ENCODE measurements at places on chromosomes 6 and 20.

DNA sequence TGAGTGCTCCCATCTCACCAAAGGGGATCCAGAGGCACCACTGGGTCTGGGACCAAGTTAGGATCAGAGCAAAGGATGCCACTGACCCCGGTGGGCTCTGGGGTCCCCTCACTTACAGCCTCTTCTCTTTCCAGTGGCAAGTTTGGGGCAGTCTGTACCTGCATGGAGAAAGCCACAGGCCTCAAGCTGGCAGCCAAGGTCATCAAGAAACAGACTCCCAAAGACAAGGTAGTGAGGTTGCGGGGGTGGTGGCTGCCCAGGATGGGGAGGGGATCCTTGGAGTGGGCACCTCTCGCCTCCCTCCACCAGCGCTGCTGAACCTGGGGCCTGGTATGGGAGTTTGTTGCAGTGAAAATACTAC lies 4.9 kb downstream of the MYLK2 start:
- no peak for DNase-seq

GRCh38 chr20:44959082-44959637 lies 1.0 kb downstream of the TOMM34 start:
- no peak for DNase-seq

- DNase-seq, result no peak
Observed at GRCh38 chr6:116695401-116695800, 14.4 kb downstream of the KPNA5 start.

GRCh38 chr6:150723345-150723658 lies 123.6 kb downstream of the PLEKHG1 start:
- no peak for DNase-seq

GRCh38 chr20:53581444-53582250 lies 12.0 kb downstream of the ZNF217 start:
- no peak for DNase-seq

- peak; percentile 81 for DNase-seq
Observed at GRCh38 chr6:31541658-31542521, at the start of gene DDX39B. Gene DDX39B (minus strand): TSS chr6:31542003. CDS start chr6:31540532, 1,471 bp downstream.

- DNase-seq, result no peak
Observed at GRCh38 chr20:24582373-24583168, 113.1 kb downstream of the SYNDIG1 start.

DNA sequence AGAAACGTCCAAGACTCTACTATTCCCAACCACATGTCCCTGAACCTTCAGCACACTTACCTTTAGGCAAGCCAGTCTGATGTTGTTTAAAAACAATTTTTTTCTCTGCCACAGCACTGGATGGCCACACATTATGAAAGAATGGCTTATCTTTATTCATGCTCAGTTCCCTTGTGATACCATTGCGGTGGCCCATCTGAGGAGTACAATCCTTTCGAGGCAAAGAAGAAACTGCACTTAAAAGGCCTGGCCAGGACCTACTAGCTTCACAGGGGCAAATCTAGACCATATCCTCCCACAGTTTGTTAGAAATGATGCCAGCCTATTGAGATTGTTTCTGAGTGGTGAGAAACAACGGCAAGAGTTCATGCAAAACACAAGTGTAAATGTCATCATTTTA lies 88.4 kb upstream of the PLEKHG1 start:
- DNase-seq, result no peak

DNA sequence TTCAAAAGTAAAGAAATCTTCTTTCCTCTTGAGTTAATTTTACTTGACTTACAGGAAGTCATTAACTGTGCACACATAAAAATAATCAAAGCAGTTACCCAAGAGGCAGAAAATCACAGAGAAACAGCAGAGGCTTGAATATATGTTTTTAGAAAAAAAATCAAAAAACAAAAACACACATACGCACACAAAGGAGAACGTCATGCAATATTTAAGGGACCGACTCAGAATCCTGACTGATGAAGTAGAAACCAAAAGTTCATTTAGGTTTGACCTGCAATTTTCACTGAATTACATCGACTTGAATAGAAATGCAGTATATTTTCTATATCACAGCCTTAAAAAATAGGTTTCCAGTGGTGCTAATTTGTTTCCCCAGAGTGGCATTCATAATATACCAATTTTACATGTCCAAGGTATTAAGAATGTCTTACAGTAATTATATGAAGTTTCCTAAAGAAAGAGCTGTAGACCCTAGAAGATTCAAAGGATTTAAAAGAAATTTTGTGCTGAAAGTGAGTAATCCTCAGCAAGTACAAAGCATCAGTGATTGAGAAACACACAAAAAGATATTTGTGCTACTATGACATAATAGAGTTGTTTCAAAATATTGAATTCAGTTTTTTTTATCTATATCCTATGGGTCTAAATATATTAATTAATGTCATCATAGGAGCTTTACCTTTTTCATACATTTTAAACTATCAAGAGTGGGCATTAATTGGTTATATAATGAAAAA lies 358.5 kb upstream of the RUNX2 start:
- DNase-seq, result no peak

DNA sequence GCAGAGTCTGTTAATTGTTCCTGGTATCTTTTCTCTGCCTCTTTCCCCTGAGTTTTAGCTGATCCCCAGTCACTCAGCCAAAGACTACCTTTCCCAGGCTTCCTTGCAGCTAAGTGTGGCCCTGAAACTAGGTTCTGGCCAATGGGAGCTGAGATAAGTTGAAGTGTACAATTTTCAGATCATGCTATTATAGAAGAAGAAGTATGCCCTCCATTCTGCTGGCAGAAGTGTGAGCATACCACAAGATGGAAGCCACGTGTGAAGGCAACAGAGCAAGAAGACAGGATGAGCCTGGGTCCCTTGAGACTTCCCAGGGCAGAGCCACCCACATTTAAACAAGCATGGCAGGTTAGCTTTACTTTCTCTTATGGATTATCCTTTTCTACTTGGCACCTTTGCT lies 273.2 kb downstream of the HIVEP2 start:
- DNase-seq, result no peak

DNA sequence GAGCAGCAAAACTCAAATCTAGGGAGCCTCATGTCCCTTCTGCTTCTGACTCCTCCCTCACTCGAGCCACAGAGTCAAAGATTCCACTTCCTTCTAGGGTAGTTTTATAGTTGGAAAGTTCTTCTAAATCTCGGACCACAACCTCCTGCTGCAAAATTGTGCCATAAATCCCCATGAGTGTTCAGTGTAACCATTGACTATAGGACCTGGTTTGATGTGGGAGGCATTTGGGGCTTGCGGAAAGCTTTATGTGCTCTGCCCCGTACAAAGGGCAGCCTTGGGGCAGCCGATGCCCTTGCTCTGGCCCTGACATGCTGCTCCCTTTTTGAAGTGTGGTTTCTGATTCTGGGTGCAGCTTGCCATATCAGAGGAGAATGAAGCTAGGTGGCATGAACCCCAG lies 43.6 kb upstream of the IER3 start:
- no peak for DNase-seq

GRCh38 chr6:3454273-3455010 lies 2.4 kb downstream of the SLC22A23 start:
- DNase-seq, result no peak

DNA sequence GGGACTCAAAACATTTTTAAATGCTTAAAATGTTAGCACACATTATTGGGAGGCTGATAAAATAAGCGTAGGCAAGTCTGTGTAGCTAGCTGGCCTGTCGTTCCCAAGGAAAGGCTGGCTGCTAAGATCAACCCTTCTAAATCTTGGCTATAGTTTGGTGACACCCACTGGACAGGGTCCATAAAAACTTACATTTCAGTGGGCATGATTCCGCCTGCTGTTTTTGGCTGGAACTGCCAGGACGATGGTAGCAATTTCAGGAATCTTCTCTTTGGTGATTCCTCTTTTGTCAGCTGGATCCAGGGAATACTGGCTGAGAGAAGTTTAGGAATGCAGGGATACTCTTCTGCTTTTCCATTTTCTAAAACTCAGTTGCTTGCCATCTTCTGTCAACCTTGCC lies 162.2 kb downstream of the NKAIN2 start:
- no peak for DNase-seq

DNA sequence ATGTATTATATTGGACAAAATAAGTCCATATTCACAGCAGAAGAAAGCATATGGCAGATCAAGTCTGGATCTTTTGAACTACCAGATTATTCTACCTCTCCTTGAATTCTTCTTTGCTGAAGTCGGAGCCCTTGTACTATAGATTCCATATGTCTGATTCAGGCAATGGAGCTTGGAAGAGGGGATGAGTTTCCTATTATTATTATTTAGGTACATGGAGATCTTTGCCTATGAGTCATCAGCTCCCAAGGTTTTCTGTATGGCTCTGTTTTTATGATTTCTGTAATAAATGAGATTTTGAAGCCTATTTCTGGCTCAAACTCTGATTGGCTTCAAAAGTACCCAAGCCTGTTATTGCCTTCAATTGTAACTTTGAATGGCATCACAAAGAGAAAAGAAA lies 72.0 kb downstream of the OPRM1 start:
- no peak for DNase-seq

- DNase-seq, result no peak
Observed at GRCh38 chr20:61575151-61575937, 323.3 kb downstream of the CDH4 start.

DNA sequence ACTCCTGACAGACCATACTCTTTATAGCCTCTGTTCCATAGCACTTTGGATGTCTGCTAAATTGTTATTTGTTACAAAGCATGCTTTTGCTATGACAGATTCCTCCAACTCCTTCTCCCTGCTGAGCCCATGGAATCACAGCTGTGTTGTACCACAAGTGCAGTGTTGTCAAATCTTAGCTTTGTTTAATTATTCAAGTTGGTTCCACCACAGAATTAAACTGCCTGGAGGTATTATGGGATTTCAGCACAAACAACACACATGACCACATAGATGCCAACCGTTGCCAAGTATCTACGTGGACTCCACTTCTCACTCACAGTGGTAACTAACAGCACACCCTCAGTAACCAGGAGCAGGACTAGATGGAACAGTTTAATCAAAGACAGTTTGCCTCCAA lies 32.7 kb upstream of the MARCKS start:
- no peak for DNase-seq

GRCh38 chr6:169250660-169251059 lies 3.0 kb downstream of the THBS2 start:
- DNase-seq, result no peak

- no peak for DNase-seq
Observed at GRCh38 chr6:157498817-157499216, 117.8 kb downstream of the ZDHHC14 start.

DNA sequence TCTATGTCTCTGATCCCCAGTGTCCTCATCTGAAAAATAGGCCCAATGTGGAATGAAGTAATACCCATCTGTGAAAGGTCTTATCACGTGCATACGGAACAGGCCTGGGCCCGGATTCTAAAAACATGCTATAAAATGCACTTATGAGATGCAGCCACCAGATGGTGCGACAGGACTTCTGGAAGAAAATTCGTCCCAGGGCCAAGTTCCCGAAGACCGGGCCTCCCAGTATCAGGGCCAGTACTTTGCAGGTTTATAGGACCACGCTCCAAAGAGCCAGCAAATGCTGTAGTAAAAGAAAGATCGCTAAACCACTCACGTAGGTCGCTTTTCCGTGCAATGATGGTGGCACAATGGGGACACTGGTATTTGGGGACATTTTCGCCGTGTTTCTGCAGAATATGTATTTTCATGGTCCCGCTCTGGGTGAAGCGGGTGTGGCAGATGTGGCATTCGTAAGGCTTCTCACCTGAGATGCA lies 10.6 kb downstream of the CTCFL start:
- no peak for DNase-seq

- DNase-seq, result no peak
Observed at GRCh38 chr6:152121910-152122309, 314.4 kb downstream of the ESR1 start.

- no peak for DNase-seq
Observed at GRCh38 chr20:58888103-58888502, 35.6 kb downstream of the GNAS start.

- DNase-seq, result no peak
Observed at GRCh38 chr6:116101302-116101718, 657 bp downstream of the NT5DC1 start.

DNA sequence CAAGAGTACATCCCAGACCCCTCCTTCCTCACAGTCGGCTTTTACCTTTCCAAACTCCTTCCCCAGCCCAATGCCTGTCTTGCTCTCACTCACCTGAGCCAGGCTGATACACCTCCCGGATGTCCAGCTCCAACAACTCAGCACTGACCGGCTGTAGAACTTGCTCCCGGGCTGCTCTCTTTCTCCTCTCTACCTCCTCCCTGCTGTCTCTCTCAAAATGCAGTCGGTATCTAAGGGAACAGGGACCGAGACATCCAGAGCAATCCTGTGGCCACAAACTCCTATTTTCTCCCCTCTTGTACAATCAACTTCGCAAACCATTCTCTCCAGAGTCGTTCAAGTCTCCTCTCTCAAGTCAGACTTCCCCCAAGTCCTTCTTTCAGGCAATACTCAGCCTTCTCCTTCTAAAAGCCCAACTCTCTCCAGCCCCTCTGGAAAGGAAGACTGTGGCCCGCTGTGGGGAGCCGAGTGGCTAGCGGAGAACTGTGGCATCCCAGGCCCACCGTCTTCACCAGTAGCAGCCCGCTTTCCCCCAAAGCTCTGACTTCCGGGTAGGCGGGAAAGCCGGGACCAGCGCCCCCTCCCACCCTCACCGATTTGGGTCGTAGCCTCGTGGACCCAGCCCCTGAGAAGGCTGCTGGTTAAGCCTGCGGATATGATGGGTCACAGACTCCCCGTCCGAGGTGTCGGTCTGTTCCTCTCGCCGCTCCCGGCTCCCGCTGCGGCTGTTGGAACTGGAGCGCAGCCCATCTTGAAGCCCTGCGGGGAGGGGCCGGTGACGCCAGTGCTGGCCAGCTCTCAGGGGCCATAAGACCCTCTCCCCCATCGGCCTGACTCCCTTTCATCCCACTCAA lies 1.1 kb downstream of the GNL1 start:
- DNase-seq, result no peak

GRCh38 chr20:45835825-45836224 lies 2.2 kb downstream of the SNX21 start:
- no peak for DNase-seq

GRCh38 chr6:9697263-9697931 lies 717.5 kb downstream of the TFAP2A start:
- no peak for DNase-seq

GRCh38 chr6:82385102-82385501 lies 21.5 kb downstream of the TPBG start:
- DNase-seq, result no peak

DNA sequence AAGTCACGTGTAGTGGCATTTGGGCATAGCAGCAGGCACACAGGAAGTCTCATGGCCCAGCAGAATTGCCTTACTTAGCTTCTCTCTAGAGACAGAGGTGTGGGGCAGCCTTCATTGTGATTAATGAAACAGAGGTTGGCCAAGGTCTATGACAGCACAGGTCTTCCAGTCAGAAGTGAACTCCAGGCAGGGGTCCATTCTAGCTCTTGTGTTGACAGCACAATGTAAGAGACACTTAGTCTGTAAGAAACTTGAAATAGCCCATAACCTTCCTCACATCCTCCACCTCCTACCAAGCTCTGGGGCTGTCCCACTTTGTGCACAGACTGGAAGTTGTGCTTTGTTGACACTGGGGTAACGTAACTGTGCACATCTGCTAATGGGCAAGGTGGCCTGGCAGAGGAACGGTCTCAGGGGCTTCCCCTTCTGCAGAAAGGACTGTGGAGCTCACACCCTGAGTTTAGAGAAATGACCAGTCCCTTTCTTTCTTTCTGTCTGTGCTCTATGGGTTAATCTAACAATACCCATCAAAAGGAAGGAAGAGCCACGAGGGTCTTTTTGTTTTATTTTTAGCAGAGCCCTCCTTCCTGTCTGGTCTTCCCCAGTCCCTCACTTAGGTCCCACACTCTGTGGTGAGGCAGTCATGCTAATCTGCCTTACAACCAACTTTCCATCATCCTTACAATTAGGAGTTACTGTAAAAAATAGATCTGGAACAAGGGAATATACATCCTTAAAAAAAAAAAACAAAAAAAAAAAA lies 35.6 kb upstream of the TAGAP start:
- no peak for DNase-seq
